ENCODE measurements at places on chromosomes 4 and X.

- H3K36me3 ChIP-seq: peaks cover 1% of the 10 kb centered on the region
- no peaks in the 10 kb centered on the region for H3K27me3 ChIP-seq
- no peak overlapping the region for H3K27ac ChIP-seq
- no peaks in the 10 kb centered on the region for H3K4me1 ChIP-seq
Observed at GRCh38 chr4:69787879-69788278, 27.5 kb upstream of the SULT1B1 start.

GRCh38 chr4:184792950-184793555, 32.7 kb downstream of the ACSL1 start:
- no peak overlapping the region for H3K27ac ChIP-seq
- no peaks in the 10 kb centered on the region for H3K27me3 ChIP-seq
- peaks cover 26% of the 10 kb centered on the region for H3K4me1 ChIP-seq
- DNase-seq: no peak

GRCh38 chr4:22532117-22532516, 16.3 kb upstream of the ADGRA3 start:
- DNase-seq: no peak
- H3K36me3 ChIP-seq: no peaks in the 10 kb centered on the region
- H3K27me3 ChIP-seq: no peaks in the 10 kb centered on the region
- H3K27ac ChIP-seq: no peak overlapping the region
- H3K4me1 ChIP-seq: no peaks in the 10 kb centered on the region

DNA sequence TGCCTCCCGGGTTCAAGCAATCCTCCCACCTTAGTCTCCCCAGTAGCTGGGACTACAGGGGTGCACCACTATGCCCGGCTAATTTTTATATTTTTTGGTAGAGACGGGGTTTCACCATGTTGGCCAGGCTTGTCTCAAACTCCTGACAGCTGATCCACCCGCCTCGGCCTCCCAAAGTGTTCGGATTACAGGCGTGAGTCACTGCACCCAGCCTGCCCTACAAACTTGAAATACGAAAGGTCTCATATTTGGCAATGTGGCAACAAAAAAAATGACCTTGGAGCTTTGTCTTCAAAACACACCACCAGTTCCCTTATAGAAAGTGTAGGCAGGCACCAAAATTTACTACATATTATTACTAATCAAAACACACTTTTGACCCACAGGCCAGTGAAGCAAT, 22.9 kb upstream of the PTCHD1 start:
- H3K4me1 ChIP-seq: no peaks in the 10 kb centered on the region
- DNase-seq: no peak
- no peaks in the 10 kb centered on the region for H3K27me3 ChIP-seq
- H3K4me3 ChIP-seq: no peak overlapping the region
- no peak overlapping the region for H3K27ac ChIP-seq

- H3K4me1 ChIP-seq: no peaks in the 10 kb centered on the region
- H3K27me3 ChIP-seq: no peaks in the 10 kb centered on the region
- no peak overlapping the region for H3K27ac ChIP-seq
- no peak overlapping the region for H3K4me3 ChIP-seq
Observed at GRCh38 chrX:77431227-77431626, 16.0 kb upstream of the FGF16 start.

DNA sequence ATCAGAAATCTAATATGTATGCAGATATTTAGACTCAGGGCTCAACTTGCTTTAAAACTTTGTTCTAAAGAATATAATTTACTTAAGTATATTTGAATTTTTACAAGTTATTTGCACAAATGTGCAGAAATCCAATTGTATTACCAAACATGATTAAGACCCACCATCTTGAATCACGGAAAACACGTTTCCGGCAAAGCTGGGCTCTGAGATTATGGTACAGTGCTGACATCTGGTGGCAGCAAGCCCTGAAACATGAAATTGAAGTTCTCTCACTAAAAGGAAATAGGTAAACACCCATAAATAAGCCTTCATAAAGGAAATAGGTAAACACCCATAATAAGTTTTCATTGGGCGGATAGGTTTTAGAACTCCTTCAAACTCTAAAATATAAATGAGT, 98.3 kb upstream of the MAOA start:
- H3K27me3 ChIP-seq: no peaks in the 10 kb centered on the region
- H3K36me3 ChIP-seq: no peaks in the 10 kb centered on the region
- DNase-seq: peak; percentile 33
- H3K4me1 ChIP-seq: peaks cover 5% of the 10 kb centered on the region
- no peak overlapping the region for H3K4me3 ChIP-seq

GRCh38 chr4:68316193-68316969, 33.5 kb downstream of the YTHDC1 start:
- H3K27ac ChIP-seq: no peak overlapping the region
- no peak for DNase-seq
- H3K36me3 ChIP-seq: peaks cover 63% of the 10 kb centered on the region
- H3K27me3 ChIP-seq: no peaks in the 10 kb centered on the region
- H3K4me1 ChIP-seq: peaks cover 8% of the 10 kb centered on the region
